Esophagus muscularis mucosa (tissue), 4 donors: ENCODE measurements at places on chromosomes 5 and 9.

- DNase-seq = no peak
Observed at GRCh38 chr9:14400658-14400995, 86.7 kb upstream of the NFIB start.

GRCh38 chr5:34041247-34041972, 1.6 kb downstream of the C1QTNF3 start:
- no peak for DNase-seq

DNA sequence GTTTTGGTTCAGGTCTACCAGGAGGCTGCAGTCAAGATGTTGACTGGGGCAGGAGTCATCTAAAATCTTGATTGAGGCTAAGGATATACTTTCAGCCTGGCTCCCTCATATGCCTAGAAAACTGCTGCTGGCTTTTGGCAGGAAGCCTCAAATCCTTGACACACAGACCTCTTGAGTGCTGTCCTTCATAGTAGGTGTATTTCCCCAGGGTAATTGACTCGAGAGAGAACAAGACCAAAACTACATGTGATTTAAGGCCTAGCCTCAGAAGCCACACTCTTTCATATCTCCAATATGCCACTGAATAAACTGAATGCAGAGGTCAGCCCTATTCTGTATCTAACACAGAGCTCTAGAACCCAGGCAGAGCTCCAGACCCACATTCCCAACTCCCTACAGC, 402.3 kb upstream of the ADAMTS16 start:
- DNase-seq = no peak

- no peak for DNase-seq
Observed at GRCh38 chr5:157312492-157312891, 46.6 kb downstream of the CYFIP2 start.

DNA sequence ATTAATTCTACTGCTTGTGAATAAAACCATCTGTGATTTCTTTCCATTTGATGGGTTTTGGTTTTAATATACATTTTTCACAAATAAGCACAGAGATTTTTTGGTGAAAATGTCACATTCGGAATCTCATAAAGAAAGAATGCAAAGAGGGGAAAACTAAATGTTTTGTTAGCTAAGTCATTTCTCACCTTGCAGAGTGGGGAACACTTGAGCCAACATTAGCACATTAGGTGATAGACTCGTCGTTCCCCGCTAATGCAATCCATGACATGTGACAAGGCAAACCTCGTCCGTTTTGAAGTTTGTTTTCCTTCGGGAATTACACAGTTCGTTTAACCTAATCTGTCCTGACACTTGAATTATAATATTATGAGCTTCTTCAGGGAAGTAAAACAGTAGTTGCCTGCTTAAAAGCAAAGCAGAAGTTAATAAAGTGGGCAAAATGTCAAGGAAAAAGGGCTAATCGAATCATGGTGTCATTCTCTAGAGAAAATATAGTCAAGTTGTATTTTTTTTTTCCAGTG, 95.8 kb upstream of the LMX1B start:
- no peak for DNase-seq

DNA sequence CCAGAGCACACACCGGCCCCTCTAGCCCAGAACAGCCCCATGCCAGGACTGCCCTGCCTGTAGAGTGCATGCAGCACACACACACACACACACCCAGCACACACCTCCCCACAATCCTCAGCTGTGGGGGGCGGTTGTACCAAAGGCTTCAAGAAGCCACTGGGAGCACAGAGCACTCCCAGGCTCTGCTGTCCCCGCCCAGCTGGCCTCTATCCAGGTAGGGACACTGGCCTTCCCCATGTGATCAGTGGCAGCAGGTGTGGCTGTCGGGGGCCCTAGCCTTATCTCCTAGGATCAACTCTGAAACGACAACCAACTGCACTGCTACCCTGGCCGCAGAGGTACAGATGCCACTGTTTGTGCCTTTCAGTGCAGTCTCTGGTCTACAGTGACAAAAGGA, 2.0 kb downstream of the ANAPC2 start:
- no peak for DNase-seq

DNA sequence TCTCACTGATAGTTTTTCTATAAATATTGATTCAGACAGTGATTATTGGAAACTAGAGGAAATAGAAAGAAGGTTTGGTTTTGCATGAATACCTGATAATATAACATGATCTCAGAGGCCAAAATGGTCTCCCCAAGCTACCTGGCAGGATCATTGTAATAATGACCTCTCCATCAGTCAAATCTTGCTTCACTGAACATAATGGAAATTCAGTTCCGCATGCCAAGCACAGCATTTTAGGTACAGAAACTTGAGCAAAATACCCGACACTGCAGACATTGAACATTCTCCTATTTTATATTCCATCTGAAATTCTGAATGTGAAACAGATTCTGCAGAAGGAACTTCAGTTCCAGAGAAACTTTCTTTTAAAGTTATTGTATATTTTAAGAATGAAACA, 9.1 kb upstream of the TBC1D2 start:
- no peak for DNase-seq
